HEK293T (cell line): ENCODE measurements at places on chromosomes 1 and 21.

GRCh38 chr1:203239081-203239480 is 9.6 kb upstream of the CHIT1 start:
- DNase-seq = no peak

DNA sequence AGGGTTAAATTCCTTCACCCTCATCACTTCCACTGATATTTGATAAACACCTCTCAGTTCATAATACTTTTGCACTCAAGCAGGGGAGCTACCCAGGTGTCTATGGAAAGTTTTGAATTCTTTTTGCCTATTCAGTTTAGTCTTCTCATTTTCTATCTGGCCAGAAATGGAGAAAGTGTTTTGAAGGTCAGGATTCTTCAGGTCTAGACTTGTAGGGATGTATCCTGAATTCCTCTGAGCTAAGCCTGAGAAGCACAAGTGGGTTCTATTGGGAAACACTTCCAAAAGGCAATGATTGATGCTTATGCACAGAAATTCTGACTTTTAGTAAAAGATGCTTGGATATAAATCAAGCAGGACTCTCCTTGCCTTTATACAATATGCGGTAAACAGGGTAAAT is 217.8 kb upstream of the HOOK1 start:
- no peak for DNase-seq

DNA sequence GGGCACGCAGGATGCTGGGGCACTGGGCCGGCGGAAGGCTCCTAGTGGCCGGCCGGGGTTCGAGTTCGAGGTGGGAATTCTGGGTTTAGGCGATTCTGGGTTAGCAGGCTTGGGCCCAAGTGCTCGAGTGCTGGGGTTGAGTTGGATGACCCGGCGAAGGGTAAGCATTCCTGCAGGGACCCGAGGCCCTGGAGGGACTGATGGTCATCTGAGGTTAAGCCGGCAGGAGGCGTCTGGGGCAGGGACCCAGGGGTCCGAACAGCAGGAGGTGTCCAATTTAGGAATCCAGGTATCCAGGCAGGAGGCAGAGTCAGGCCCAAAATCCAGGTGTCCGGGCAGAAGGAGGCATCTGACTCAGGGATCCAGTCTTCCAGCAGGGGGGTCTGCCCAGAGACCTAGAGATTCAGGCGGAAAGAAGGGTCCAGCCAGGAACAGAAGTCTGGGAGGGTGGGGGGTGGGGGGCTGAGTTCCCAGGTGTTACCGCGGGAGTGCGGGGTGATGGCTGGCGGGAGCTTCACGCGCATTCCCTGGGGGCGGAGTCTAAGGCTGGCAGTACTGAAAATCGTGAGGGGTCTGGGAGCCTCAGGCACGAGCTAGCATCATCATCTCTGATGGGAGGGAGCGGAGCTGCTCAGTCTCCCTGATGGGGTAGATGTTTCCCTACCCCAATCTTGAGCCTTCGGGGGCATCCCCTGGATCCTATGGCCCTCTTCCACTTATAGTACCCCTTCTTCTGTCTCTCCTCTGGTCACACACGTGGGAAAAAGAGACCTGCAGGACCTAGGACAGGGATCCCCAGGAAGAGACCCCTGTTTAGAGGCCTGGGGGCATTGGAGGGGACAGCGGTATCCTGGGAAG is 585 bp downstream of the GPR3 start:
- peak; percentile 27 for DNase-seq

- no peak for DNase-seq
These were observed 27.3 kb downstream of the PTTG1IP start for GRCh38 chr21:44846224-44846484.

DNA sequence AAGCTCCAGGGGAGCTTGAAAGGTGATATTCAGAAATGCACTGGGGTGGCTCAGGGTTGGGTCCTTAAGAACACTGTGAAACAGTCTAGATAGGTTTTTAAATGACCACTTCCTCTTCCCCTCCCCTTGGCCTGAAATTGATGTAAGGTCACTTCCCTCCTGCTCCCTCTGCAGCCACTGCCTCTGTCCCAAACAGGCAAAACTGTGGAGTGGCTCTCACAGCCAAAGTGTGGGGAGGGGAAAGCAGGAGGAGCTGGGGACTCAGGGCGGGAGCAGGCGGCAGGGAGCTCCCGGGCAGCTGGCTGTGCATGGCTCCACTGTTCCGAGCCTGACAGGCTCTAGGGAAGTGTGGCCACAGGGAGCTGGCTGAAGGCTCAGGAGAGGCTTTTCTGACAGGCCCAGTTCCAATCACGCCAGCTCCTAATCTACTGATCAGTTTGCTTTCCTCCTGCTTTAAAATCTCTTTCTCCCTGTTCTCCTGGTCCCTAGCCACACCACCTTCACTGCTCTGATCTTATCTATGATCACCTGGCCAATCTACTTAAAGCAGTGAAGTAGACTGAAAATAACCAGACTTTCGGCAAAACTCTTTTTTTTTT is 5.1 kb upstream of the CSRP1 start:
- DNase-seq = no peak
